ENCODE measurements at places on chromosomes 5 and 9.

DNA sequence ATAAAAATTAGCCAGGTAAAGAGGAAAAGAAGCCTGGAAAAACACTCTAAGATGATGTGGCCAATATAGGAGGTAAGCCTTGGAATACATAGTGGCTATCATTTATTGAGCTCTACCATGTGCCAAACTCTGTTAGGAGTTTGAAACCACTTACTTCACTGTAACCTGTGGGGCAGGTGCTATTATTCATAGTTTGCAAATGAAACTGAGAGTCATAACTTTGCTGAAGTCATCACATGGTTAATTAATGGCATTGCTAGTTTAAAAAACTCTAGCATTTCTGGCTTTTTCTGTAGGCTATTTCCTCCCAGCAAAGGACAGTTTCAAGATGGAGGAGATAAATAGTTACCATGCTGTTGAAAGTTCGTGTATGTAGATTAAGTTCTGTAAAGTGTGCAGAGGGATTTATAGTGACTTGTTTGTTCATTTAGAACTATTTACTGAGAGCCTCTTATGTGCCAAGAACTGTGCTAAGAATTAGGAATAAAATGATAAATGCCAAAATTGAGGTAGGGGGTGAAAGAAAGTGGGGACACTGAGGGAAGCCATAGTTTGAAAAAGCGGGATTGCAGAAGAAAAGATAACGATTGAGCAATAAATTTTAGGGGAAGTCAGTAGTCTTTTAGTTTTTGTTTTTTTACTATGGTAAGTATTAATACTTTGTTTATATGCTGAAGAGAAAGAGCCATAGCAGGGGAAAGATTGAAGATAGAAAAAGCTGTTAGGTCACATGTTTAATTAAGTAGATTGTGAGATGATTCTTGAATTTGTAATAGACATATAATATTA lies 57.2 kb downstream of the WDR70 start:
- no peak for DNase-seq

GRCh38 chr9:79940919-79941318 lies 369.2 kb downstream of the TLE4 start:
- no peak for DNase-seq

DNA sequence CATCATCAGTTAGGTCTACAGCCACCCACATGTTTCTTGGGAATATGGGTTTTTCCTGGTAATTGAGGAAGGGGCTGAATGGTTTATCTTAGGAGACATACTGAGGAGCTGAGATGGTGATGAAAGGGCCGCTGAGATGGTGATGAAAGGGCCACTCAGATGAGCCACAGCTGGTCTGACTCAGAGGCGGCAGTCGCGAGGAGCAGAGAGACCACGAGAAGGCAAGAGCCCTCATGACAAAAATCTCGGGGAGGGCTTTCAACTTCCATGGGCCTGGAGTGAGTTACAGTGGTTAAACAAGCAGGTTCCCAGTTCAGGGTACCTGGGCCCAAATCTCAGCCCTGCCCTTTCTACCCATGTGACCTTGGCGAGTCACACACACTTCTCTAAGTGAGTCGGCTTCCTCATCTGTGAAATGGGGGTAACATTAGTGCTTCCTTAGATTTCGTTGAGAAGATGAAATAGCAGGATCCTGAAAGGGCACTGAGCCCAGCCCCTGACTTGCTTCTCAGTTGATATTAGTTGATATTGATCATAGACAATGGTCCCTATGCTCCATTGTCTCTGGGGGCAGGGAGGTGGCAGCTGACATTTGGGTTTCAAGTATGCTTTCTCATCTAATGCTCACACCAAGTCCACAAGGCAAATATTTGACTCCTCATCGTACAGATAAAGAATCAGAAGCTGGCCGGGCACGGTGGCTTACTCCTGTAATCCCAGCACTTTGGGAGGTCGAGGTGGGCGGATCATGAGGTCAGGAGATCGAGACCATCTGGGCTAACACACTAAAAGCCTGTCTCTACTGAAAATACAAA lies 169.5 kb downstream of the RGS3 start:
- no peak for DNase-seq

GRCh38 chr5:83364312-83365299 lies 106.9 kb upstream of the VCAN start:
- no peak for DNase-seq

DNA sequence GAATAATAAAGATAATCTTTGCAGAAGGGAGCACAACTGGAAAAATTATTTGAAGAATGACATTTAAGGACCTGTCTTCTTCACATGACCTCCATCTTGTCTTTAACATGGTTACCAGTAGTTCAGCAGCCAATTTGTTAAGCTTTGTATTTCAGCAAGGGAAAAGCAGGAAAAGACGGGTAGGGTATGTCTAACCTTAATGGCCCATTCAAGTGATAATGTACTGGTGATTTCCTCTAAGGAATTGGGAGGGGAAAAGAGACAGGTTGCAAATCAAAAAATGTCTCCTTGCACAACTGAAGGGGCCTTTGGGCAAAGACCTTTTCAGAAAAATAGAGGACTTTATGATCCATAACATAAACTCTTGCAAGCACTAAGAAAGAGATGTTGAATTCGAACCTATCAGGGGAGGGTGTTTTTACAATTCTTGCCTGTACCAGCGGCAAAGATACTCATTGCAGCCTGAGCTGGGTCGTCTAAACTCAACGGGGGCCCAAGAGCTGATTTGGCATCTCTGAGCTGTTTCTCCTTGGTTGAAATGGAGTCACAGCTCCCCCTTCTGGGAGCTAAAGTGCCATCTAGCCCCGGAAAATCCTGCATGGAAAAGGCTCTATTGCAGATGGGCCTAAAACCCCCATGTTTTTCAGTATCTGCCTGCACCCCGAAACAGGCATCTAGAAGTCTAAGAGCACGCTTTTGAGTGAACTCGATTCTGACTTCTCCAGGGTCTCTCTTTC lies 3.8 kb downstream of the BRINP1 start:
- peak; percentile 79 for DNase-seq

DNA sequence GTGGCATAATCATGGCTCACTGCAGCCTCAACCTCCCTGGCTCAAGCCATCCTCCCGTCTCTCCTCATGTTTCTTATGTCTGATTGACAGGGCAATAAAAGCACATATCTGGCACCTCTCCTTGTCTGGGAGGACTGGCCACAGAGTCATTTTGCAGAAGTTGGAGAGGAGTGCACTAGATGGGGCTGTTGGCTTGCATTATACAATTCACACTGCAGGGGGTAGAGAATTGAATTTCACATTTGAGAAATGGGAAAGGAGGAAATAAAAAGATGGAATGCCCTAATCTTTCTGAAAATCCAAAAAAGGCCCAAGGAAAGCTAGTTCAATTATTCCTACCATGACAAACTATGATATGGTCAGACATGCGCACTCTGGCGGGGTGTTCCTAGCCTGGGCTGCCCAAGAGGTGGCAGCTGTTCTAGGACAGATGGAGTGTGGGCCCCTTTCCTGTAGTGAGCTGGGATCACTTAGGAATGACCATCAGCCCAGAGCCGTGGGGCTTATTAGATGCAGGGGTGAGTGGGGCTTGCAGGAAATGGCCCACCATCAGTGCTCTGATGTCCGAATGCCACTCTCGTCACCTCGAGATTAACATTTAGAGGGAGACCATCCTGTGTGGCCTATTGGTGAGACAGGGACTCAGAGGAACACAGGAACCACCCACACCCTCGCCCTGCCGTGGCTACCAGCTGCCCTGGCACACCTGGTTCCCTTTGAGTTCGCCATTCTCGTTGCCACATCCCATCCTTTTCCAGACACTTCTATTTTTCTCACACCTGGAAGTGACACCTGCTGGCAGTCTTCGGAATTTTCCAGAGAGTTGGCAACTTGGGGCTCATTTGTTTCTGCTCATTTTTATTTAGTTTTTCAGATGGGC lies 21.8 kb upstream of the ANKRD18A start:
- no peak for DNase-seq

- DNase-seq = no peak
Observed at GRCh38 chr5:76663573-76663972, 40.4 kb upstream of the F2RL2 start.

DNA sequence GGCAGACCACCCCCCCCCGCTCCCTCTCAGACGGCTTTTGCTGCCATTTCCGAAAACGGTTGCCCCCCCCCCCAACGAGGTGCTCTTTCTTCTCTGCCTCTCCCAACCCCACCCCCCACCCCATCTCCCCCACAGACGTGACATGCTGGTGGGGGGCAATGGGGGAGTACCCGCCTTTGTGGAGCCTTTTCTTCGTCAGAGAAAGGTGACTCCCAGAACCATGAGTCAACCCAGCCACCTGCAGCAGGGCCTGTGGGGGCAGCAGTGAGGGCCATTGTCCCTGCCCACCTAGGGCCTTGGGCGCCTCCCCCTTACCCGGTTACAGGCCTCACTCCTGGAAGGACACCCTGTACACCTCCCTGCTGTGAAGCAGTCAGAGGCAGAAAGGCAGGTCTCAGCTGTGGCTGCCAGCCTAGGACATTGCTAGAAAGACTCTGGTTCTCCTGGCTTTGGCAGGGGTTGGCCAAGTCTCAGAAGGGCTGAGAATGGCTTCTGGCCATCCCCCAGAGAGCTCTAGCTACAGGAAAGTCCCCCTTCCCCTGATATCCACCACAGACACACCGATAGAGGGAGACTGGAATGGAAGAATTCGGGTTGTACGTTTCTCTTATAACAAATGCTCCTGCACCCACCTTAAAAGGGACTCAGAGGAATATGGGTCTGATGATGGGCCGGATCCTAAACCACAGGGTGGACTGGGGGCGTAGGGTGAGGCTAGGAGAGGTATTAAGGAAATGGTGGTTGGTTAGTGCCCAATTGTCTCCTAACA lies 2.2 kb downstream of the DNAJB5 start:
- no peak for DNase-seq

DNA sequence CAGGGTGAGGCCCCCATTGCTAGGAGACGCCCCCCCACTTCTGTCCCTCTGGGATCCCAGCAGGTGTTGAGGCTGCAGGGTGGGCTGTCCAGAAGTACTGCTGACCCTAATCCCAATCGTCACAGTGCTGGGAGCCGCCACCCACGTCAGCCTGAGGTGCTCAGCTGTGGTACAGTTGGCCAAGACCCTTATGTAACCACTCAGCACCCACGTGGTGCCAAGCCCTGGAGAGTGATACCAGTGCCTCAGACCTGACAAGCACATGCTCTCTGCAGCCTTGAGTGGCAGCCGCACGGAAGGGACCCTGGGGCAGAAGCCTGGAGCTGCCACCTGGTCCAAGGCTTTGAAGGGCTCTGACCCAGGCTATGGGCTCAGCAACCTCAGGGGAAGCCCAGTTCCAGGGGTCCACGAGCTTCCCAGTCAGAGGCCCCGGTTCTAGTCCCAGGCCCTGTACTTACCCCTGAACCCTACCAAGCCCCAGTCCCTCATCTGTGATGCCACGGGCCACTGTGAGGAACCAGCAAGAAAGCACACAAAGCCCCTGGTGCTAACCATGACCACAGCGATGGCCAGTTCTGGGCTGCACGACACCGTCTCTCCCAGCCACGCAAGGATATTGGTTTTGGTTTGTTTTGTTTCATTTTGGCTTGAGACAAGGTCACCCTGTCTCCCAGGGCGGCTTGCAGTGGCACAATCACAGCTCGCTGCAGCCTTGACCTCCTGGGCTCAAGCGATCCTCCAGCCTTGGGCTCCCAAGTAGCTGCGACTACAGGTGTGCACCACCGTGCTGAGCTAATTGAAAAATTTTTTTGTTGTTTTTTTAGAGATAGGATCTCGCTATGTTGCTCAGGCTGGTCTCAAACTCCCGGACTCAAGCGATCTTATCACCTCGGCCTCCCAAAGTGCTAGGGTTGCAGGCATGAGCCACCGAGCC lies 50.7 kb downstream of the DBH start:
- DNase-seq = no peak

GRCh38 chr9:35599763-35600604 lies 5.1 kb upstream of the TESK1 start:
- DNase-seq = peak; percentile 51

GRCh38 chr5:142608081-142608480 lies 77.8 kb downstream of the FGF1 start:
- no peak for DNase-seq

DNA sequence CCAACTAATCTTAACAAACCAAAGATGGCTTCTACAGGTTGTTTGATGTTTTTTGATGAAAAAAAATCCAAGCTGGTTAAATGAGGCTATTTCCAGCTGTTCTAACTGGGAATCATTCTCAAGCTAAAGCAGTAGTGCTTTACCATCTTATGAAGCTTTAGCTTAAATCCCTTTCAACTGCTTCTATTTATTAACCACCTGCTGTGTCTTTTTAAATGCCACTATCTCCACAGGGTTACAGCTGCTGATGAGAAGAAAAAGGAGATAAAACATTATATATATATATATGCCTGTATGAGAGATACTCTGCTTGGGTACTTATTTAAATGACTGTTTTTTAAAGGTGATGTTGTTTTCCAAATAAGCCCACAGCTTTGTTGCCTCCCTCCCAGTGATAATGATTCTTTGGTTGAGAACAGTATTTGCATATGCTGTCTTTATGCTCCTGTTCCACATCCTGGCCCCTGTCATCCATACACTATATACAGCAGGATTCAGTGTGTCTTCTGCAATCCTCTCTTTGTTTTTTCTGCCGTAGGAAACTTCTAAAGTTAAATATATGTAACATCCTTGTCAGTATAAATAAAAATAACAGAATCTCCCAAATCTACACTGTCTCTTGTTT lies 164.0 kb downstream of the PAM start:
- DNase-seq = no peak

DNA sequence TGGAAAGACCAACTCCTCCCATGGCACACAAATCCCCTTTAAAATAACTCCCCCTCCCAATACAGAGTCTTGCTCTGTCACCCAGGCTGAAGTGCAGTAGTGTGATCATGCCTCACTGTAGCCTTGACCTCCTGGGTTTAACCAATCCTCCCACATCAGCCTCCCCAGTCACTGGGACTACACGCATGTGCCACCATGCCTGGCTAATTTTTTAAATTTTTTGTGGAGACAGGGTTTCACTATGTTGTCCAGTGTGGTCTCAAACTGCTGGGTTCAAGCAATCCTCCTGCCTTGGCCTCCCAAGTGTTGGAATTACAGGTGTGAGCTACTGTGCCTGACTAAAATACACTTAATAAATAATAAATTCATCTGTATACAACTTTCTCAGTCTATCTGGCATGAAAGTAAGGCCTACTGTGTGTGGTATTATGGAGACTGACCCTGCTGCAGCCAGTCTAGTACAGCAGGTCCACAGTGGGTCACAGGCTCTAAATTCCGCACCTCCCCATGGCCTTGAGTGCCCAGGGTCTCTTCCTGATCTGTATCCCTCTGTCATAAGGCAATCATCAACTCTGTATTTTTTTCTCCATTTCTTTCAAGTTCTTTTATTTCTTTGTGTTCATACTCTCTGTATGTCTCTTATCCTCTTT lies 169.4 kb downstream of the MAPKAP1 start:
- DNase-seq = no peak

Measured in H1 (cell line).